HS-27A (cell line): ENCODE measurements at places on chromosomes 5 and 9.
A peak's percentile ranks its signal among the peaks of the same experiment; 100 is the strongest.

GRCh38 chr5:132428484-132429462 is 59.3 kb downstream of the SLC22A5 start:
- no peak for DNase-seq

GRCh38 chr9:112559629-112560413 is 73.2 kb downstream of the KIAA1958 start:
- no peak for DNase-seq

DNA sequence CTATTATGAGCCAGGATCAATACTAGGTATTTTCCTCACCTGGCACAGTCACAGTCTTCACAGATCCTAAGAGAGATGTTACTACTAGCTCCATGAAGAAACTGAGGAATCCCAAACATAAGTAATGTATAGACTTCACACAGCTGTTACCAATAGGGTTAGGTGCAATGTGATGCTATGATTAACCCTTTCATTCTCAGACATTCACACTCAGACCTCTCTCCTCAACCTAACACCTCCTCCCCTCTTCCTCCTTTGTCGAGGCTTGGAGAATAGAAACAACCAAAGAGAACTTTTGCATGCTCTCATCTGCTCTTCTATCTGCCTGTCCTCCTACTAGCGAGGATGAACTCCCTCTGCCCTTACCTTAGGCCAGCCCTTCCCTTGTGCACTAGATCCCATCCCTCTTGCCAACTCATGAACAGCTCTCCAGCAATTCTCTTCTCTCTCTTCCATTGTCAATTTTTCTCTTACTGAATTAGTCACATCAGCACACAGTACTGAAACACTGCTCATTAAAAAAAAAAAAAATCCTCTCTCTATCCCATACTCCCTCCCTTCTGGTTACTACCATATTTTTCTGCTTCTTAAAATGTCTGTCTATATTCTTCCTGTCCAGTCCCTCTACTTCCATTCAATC is 47.7 kb downstream of the MAPKAP1 start:
- DNase-seq: no peak

DNA sequence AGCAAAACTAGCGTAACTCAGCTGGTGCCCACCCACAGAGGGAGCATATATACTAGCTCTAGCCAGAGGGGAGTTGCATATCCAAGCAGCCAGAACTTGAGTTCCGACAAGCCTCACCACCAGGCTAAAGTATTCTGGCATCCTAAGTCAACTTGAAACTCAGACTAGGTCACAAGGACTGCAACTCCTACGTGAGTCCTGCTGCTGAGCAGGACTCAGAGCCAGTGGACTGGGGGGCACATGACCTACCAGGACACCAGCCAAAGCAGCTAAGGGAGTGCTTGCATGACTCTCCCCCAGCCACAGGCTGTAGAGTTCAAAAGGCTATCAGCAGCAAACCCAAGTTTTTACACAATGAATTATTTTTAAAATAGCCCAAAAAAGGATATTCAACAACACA is 26.1 kb downstream of the SPDL1 start:
- no peak for DNase-seq

GRCh38 chr5:109455598-109456096 is 45.9 kb upstream of the PJA2 start:
- DNase-seq: peak; percentile 58

DNA sequence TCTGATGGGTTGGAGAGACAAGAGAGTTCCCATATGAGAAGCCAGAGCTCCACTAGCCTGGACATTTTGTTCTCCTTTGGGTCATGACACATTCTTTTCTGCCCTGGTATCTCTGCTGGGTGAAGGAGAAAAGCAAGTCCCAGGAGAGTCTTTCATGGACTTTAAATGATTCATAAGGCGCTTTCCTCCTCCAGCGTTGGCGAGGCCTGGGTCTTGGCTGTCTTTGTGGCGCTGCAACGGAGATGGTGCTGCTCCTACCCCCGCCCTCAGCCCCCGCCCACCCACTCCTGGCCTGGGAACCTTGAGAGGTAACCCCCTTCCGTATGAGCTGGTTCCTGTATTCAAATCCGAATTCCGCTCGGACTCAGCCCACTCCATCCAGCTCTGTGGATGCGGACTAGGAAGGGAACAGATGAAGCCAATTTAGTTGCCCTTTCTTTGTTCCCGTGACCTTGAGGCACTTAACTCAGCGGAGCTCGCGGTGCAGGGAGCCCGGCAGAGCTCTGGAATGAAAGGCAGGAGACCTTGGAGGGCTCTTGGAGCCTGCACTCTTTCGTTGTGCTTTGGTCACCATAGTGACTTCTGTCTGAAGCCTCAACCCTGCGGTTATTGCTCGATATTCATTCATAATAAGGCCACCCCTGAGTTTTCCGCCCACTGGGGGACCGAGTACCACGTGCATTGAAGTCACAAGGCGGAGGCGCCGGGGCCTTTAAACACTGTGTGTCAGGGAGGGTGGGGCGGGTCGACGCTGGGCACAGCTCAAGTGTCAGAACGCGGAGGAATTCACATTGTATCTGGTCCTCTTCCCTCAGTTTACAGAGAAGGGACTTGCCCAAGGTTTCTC is 14.0 kb upstream of the PWWP2A start:
- DNase-seq: no peak

DNA sequence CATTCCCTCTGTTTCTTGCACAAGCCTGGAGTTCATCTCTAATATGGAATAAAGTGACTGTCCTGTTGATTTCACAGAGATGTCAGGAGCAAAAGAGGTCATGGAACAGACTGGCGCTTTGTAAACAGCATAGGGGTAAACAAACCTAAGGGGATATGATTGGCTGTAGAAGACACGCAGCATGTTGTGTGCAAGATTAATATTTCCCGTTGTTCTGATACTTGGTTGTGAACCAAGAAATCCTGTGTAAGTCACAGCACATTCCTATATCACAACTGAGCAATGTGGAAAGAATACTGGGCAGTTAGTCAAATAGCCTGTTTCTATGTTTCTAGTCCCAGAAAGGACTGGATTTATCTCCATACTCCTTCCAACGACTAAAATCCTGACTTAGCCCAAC is 3.2 kb downstream of the ADAMTS12 start:
- DNase-seq: no peak

GRCh38 chr9:69757996-69758675 is 1.7 kb downstream of the PTAR1 start:
- no peak for DNase-seq

- DNase-seq: no peak
These were observed 694.5 kb upstream of the CDH6 start for GRCh38 chr5:30498972-30499371.

DNA sequence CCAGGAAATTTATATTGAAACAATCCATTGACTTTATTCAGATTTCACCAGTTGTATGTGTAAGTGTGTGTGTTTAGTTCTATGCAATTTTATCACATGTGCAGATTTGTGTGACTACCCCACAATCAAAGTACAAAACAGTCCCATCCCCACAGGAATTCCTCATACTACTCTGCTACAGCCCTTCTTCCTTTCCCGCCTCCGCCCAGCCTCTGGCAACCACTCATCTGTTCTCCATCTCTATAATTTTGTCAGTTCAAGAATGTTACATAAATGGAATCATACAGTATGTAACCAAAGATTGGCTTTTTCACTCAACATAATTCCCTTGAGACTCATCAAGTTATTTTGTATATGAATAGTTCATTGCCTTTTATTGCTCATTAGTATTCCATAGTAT is 289.1 kb downstream of the GADD45G start:
- DNase-seq: no peak

DNA sequence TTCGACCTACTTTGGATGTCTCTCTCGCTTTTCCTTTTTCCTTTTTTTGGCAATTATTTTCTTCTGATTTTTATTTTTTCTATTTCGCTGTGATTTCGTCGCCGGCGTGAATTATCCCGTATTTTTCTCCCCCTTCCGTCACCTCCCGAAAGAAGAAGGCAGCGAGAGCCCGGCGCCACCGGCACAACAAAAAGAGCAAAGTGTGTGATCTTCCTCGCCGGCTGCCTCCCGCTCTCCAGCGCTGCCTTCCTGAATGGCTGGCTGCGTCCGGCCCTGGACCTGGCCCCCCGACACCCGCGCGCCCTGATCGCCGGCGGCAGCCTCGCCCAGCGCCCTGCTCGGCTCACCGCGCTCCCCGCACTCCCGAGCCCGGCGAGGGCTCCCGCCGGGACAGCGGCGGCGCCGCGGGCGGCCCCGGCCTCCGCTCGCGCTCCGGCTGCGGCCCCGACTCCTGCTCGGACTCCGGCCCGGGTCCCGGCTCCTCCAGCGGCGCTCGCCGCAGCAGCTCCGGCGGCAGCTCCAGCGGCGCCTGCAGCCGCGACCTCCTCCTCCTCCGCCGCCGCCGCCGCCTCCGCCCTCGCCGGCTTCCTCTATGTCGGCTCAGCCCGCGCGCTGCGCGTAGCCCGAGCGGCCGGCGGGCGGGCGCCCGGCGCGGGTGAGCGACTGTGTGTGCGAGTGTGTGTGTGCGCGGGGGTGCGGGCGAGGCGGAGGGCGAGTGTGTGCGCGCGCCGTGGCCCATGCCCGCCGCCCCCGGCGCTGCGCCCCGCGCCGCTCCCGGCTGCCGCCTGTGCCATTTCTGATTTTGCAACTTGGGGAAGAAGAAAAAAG is 960 bp downstream of the NR2F1 start:
- DNase-seq: no peak

DNA sequence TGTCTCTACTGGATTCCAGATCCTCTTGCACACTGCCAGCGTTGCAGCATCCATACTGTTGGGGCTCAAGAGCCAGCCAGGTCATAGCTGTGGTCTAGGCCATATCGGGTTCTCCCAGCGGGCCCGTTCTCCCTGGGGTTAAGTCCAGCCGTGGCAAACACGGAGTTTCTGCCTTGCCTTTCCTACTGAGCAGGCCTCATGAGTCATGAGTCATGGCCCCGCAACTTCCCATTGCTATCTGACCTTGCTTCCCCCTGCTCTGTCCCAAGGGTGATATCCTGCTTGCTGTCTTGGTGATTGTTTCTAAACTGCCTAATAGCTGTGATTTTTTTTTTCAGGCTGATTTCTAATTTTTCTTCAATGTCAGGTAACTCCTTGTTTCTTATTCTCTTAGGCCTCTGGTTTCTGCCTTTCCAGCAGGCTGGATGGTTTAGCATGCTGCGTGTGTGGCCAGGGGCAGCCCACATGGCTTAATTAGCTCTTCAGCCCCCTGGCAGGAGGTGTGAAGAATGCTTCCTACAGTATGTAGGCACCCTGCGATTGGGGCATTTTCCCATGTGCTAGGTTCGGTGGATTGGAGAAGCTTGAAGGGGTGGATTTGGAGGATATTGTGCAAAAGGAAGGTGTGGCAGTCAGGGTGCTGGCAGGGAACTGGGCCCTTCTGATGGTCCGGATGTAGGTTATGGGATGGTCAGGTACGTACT is 18.7 kb downstream of the DAPK1 start:
- DNase-seq: no peak

- no peak for DNase-seq
These were observed at the start of gene NR2F1-AS1 for GRCh38 chr5:93580927-93581445. Gene NR2F1-AS1, minus strand, starts transcription at chr5:93581219.
